ENCODE measurements at places on chromosomes 11 and 22.

DNA sequence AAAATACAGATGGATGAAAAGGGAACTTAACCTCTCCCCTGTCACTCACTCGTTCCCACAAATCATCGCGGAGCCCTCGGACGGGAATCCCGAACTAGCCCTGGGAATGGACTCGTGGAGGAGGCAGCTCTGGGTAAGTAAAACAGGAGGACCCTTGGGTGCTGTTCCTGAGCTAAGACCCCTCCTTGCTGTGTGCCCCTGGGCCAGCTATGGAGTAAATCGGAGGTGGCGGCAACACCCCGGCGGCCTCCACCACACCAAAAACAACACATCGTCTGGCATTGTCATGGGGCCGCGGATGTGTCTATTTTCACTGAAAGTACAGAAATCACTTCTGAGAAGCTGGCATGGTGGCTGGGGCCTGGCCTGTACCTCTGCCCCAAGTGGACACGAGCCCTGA lies 12.1 kb downstream of the CPT1A start:
- DNase-seq: no peak

GRCh38 chr22:22410121-22410520 lies 98.4 kb downstream of the ZNF280B start:
- DNase-seq: no peak

DNA sequence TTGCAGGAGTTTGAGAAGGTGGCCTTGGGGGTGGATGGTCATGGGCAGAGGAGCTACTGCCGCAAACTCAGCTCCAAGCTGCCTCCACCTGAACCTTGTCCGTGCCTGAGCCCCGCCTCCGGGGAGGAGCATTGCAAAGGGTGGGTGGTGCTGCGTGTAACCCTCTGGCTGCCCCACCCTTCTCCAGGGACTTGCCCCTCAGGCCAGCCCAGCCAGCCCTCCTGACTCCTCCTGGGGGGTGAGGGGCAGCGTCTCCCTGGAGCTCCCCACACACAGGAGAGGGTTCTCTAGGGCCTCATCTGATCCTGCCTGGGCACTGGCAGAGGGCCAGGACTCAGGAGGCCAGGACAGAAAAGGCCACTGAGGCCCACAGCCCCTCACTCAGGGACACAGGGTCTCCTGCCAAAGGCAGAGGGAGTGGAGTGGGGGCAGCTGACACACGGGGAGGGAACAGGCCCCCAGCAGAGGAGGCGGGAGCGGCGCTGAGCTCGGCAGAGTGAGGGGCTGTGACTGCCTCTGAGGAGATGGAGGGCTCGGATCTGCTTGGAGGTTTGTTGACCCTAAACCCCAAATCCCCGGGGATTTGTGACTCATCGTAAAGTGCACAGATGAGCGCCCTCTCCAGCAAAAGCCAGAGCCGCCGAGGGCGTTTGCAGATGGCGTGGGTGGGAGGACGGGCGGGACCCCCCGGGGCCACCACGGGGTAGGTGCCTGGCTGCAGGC lies 12.8 kb downstream of the BRSK2 start:
- DNase-seq: no peak

DNA sequence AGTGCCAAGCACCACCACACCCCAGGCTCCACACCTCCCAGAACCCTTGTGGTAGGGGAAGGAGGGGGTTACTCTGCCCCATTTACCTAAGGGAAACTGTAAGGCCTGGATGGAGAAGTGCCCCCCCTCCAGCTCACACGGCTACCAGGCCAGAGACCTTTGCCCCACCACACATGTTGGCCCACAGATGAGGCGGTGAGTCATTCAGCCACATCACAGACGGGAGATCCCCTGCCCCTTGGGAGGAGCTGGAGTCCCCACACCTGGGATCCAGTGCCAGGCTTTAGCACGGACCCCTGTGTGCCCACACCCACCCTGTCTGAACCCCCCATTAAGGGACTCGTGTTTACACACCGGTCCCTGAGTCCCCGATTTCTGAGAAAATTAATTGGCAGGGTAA lies 24.9 kb downstream of the CDKN1C start:
- no peak for DNase-seq

- DNase-seq: no peak
These were observed 20.7 kb upstream of the IZUMO1R start for GRCh38 chr11:94283678-94284077.

DNA sequence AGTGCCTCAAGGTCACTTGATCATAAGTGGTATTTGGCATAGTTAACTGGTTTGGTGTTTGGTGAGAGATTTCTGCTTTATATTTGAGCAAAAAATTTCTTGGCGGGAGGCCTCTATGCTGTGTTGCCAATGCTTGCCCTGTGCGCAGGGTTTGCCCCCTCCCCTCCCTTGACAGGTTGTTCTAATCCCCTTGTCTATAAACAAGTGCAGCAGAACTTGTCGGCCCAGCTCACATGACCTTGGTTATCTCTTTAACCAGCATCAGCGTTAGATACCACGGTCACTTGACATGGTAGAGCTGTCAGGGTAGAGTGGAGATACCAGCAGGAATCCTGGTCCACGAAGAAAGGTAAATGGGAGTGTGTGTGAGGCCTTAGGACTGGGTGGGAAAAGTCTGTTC lies 35.6 kb downstream of the MARK2 start:
- no peak for DNase-seq

DNA sequence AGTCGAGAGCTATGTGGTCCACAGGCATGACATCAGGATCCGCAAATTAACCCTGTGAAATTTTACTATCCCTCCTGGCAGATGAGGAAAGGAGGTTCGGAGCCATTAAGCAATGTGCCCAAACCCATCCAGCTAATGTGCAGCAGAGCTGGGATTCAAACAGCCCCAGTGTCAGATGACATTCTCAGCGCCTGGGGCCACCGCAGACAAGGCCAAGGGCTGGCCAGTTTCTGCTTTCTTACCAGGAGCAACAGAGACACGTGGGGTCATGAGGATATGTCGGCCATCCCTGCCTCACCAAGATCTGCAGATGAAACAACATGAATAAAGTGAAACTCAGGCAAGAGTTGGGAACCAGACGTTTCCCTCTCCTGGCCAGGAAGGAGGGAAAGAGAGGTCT lies 110.2 kb downstream of the TENM4 start:
- DNase-seq: no peak

DNA sequence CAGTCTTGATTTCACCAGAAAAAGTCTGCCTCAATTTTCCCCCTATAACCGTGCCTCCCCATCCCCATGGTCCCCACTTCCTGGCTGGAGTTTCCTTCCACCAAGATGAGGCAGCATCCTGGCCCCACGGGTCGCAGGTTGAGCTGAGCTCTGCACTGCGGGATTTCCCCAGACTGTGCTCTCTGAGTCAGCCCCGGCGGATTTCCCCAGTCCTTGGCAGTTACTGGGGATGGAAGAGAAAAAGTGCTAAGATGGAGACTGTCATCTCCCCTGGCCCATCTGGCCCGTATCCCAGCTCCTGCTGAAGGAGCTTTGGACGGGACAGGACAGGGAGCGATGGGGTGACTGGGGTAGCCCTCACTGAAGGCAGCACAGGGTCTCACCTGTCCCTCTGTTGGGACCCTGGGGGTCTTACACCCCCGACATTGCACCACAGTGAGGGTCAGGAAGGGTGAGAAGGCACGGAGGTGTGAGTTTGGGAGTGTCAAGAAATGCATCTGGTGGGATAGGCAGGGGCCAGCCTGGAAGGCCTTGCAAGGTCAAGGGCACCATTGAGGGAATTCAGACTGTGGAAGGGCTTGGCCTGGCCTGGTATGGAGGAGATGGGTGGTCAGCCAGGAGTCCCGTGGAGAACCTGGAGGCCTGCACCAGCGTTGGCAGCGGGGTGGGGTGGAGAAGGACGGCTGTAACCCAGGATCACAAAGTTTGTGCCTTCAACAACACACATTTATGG lies 36.5 kb downstream of the NADSYN1 start:
- DNase-seq: no peak

DNA sequence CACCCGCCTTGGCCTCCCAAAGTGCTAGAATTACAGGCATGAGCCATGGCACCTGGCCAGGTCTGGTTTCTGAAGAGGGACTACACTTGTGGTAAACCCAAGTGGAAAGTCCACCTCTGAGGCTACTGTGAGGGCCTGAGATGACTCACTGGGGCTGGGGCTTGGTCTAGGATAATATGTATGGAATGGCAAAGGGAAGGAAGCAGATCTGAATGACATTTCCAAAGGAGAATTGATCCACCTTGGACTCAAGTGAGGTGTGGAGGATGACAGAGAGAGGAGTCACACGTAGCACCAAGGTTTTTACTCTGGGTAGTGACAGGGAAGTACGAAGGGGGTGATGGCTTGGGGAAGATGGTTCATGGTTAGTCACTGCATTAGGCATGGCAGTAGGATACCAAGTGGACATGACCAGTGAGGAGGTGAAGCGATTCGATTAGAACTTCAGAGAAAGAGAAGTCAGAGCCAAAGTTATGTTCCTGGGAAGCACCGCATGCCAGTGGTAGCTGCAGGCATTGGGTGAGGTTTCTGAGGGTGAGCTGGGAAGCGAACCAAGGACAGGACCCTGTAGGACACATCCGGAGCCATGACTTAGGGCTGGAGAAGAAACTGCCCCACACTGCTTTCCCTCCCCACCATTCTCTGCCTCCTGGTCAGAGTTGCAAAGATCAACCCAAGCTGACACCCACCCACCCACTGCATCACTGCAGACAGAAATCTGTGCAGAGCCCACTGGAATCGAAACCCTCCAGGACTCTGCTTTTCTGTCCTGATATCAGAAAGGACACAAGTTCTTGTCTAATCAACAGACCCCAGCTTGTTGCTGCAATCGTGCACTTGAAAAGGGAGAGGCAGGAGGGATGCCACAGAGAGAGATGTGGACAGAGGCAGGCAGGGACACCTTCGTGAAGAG lies 13.0 kb upstream of the BCL9L start:
- no peak for DNase-seq

DNA sequence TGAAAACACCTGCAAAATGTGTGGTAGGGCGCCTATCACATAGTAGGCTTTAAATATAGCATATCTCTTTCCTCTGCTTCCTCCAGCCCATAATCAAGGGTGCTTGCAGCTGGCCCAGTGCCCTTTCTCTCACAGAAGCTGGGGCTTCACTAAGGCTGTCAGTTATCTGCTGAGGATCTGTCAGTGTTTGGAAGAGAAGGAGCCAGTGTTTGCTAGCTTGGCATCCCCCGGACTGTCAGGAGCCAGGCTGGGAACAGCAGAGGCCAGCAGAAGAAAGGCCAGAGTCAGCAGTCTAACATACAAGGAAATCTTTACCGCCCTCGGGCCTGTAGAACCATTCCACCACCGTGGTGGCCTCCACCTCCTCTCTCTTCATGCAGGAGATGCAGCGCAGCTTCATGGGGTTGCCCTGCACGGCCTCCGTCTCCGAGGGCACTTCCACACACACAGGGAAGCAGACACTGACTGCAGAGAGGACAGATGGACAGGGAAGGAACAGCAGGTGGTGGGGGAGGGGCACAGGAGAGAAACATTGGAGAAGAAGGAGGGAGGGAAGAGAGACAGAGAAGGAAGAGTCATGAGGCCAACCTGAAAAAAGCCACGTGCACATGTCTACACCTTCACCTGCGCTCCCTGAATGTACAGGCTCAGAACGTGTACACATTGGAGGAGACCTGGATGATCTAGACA lies 9.0 kb downstream of the SCN3B start:
- no peak for DNase-seq

DNA sequence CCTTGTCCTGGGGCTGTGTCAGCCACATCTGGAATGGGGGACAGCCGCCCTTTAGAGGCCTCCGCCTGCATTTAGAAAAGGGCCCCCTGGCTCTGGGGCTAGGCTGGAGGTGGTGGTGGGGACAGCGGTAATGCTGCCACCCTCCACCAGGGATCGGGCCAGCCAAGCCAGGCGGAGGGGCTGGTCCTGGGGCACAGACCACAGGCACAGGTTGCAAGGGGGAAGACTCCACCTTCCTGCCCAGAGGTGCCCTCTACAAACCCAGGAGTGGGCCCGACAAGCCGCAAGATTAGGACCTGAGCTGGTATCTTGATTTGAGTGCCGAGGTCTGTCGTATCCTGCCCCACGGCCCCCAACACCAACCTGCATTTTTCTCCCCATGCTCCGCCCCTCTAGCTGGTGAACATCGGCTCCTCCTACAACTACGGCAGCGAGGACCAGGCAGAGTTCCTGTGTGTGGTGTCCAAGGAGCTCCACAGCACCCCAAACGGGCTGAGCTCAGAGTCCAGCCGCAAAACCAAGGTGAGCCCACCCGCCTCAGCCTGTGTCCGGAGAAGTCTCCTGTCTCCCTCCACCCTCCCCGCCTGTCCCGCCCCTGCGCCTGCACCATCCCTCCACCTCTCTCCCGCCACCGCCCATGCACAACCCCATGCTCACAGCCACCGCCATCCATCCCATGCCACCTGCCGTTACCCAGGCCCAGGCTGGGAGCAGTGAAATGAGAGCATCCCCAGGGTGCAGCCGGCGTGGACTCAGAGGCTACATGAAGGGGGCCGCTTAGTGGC lies 7.6 kb downstream of the KCTD17 start:
- DNase-seq: no peak

DNA sequence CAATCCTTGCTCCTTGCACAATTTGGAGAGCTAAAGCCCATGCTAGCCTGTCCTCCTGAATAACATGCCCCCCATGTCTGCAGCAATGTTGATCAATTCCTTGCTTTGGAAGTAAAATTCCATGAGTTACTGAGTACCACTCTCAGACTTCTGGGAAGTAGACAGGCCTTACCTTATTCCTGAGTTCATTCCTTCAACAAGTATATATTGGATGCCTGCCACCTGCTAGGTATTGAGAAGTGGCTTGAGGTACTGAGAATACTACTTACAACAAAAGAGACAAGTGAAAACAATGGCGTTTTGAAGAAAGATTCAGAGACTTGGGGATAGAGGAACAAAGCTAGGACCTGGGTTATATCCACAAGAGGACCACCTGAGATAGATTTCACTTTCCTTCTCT lies 12.4 kb downstream of the PATE2 start:
- no peak for DNase-seq

DNA sequence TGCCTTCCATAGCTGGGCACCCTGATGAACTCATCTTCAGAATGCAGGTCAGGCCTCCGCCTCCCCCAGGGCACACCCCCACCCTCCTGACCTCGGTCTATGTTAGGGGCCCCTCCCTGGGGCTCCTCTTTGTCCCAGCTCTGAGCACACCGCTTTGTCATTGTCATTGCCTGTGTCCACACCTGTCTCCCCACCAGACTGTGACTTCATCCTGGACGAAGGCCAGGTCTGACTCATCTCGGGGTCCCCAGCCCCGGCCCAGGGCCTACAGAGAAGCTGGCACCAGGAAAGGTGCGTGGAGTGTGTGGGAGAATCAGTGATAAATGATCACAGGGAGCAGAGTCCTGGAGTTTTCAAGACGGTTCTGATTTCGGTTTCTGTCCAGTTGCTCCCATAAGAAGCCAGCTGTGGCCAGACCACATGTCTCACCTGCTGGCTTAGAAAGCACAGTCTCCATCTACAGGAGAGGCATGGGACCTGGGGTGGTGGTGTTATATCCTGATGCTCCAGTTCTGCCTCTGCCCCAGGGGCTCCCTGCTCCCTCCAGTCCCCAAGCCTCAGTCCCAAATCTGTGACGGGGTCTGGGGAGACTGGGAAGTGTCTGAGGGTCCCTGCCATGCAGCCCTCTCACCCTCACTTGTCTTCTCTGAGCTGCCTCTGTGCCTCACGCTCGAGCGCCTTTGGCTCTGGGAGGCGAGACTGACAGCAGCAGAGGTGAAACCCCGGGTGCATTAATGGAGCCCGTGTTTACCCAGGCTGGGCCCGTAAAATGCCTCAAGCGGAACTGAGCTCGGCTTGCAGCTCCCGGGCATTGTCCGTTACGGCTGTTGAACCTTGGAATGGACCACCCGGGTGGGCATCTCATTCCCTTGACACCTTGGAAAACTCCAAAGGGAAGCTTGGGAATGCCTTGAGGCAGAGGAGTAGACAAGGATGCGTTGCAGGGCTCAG lies 85.5 kb upstream of the WNT11 start:
- DNase-seq: no peak

- peak; percentile 58 for DNase-seq
These were observed 25.6 kb upstream of the TH start for GRCh38 chr11:2196970-2197770.

GRCh38 chr11:12017865-12018453 lies 9.5 kb upstream of the DKK3 start:
- DNase-seq: no peak
